ENCODE measurements at places on chromosomes 13 and 19.

DNA sequence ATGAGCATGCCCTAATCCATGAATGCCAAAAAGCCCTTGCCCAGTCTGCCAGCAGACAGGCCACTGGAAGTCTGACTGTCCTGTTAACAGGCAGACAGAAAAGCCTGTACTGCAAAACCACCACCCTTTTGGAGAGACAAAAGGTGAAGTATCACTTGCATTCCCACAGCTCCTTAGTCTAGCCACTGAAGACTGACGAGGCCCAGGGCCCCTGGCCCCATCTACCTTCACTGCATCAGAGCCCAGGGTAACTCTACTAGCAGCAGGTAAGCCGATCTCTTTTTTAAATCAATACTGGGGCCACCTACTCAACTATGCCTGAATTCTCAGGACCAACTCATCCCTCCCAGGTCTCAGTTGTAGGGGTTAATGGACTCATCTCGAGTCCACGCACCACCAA lies 45.5 kb downstream of the ZNF93 start:
- H3K36me3 ChIP-seq = no peaks in the 10 kb centered on the region
- no peak for DNase-seq
- H3K27me3 ChIP-seq = no peaks in the 10 kb centered on the region
- no peaks in the 10 kb centered on the region for H3K4me1 ChIP-seq

DNA sequence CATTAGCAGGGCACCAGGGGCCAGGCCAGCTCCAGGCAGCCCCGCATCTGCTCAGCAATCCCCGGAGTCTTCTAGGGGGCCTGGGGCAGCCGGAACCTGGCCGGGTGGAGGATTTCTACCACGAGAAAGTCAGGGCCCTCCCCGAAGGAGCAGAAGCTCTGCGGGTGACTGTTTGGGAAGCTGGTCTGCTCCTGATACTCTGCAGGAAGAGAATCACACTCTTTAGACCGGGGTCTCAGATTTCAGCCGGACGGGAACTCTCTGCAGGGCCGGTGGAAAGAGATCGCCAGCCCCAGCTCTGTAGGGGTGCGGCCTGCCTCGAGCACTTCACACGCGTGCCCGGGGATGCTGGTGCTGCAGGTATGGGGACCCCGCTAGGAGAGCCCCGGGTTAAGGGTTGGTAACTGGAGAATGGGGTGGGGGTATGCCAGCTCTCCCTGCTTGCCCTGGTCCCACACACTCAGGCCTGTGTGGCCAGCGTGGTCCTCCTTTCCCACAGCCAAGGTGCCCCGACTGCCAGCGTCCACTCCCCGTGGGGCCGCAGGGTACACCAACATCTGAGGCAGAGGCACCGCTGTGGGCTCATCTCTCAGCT lies 20.1 kb downstream of the RASA3 start:
- no peaks in the 10 kb centered on the region for H3K36me3 ChIP-seq
- DNase-seq = no peak
- no peak overlapping the region for H3K4me3 ChIP-seq
- peak overlapping the region; percentile 85 for H3K27ac ChIP-seq
- peaks cover 19% of the 10 kb centered on the region for H3K4me1 ChIP-seq

DNA sequence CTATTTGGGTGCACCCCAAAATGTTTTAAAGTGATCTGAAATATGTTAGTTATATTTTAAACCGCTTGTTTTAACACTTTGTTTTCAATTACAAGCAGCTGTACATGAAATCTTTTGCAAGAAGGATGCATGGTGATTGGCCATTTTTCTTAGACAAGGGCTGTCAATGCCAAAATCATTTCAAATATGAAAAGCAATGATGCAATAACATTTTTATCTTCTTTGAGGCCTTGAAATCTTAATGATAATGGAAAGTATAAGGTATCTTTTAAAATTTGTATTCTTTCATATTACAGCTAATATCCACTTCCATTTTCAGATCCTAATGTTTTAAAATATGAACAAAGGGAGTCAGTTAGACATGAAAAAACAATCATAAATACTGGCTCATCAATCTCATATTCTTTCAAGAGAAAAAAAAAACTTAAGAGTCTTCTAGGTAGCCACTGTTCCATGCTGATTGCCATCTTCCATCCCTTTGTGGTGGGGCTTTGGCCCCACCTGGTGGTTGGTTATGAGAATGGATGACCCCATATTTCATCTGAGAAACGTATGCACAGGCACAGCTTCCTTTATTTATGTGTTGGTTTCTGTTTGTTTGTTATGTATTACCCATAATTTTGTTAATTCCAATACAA lies 330.3 kb upstream of the MIR17HG start:
- H3K4me1 ChIP-seq = no peaks in the 10 kb centered on the region
- H3K4me3 ChIP-seq = no peak overlapping the region
- no peak overlapping the region for H3K27ac ChIP-seq
- no peaks in the 10 kb centered on the region for H3K36me3 ChIP-seq
- H3K27me3 ChIP-seq = no peaks in the 10 kb centered on the region

GRCh38 chr13:36680913-36681312 lies 7.1 kb downstream of the SERTM1 start:
- no peaks in the 10 kb centered on the region for H3K36me3 ChIP-seq
- no peaks in the 10 kb centered on the region for H3K4me1 ChIP-seq
- H3K27me3 ChIP-seq = peaks cover 38% of the 10 kb centered on the region
- no peak for DNase-seq

- H3K27me3 ChIP-seq = no peaks in the 10 kb centered on the region
- peak; percentile 91 for DNase-seq
- no peaks in the 10 kb centered on the region for H3K36me3 ChIP-seq
- peaks cover 31% of the 10 kb centered on the region for H3K4me1 ChIP-seq
- H3K27ac ChIP-seq = peak overlapping the region; percentile 96
- peak overlapping the region; percentile 48 for H3K4me3 ChIP-seq
Measured at GRCh38 chr19:12946092-12946721, 545 bp downstream of the RAD23A start.

All from hepatocyte (in vitro differentiated cells).